ENCODE measurements at places on chromosomes 2 and 18. TPM values are rescaled to one million over a fixed set of nuclear protein-coding genes. Genes with fewer than 3 reads are reported as not detected.

Gene SERPINE2
- total RNA-seq = 33.4 TPM

Gene GCKR
- total RNA-seq = not detected

Gene CD8B2
- total RNA-seq = under 0.01 TPM

Gene RAB10
- total RNA-seq = 49.1 TPM

Gene ALS2
- total RNA-seq = 28.2 TPM

Gene UGT1A10
- not detected for total RNA-seq

Gene VWA3B
- total RNA-seq = not detected

Gene KLHL30
- total RNA-seq = 18.3 TPM

Gene OLA1
- total RNA-seq = 90.3 TPM

Gene HOXD12
- total RNA-seq = not detected

Gene VSNL1
- 2.1 TPM for total RNA-seq

Gene PEX13
- 24.0 TPM for total RNA-seq

Gene STARD6
- not detected for total RNA-seq

All from skeletal muscle tissue (tissue), 5 donors.